ENCODE measurements at places on chromosomes 16 and 17.

DNA sequence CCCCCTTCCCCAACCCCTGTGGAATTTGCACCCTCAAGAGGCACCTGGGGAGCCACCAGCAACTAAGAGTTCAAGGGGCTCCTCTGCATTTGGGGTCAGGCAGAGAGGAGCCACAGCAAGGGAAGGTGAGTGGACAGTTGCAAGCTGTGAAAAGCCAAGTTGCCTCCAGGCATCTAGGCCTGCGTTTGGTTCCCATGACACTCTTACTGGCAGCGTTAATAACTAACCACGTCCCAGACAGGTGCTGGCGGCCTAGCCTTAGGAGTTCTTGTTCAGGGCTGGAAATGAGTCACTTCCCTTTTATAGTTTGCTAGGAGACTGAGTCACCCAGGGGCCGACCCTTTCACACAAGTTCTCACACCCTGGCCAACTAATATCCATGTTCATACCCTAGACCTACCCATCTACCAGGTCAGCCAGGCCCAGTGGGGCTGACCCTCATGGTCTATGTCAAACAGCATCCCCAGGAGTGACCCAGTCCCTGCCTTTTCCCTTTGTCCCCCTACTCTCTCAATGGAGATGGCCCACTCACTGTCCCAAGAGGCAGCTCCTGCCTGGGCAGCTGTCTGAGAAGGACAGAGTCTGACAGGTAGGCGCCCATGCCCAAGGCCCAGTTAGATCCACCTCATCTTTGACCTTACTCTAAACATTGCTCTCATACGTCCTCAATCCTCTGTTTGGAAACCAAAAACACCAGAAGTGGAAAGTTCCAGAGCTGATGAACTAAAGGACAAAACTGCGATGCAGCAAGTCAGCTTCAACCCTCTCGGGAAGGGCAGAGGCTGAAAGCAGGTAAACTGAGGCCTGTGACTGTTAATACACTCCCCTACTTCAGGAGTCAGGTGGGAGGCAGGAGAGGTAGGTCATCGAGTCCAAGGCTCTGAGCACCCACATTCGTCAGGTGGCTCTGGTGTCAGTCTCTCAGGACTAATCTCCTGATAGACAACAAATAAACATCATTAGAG, 300.6 kb downstream of the SOX9 start:
- peak; percentile 99 for DNase-seq

DNA sequence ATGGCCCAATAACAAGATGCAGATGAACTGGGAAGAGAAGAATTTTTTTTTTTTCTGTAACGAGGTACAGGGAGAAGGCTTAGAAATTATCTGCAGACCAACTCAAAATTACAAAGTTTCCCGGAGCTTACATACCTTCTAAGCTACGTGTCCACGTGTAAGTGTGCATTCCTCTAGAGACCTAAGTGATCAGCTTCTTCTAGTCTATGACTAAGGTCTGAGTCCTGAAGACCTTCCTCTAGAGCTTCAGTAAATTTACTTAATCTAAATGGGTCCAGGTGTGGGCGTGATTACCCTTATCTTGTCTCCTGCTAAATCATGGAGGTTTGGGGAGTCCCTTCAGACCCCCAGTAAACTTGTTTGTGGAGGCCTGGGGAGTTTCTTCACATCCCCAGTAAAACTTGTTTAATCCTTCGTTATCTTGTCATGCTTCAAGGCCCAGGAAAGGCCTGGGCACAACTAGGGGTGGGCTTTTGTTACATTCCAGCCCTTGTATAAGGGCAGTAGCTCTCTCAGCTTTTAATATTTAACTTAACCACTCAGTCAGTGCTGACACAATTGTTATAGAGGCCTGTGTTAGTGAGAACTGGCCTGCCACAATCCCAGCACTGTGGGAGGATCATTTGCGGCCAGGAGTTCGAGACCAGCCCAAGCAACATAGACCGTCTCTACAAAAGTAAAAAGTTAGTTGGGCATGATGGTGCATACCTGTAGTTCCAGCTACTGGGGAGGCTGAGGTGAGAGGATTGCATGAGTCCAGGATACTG, 342.3 kb downstream of the SNX29 start:
- no peak for DNase-seq

DNA sequence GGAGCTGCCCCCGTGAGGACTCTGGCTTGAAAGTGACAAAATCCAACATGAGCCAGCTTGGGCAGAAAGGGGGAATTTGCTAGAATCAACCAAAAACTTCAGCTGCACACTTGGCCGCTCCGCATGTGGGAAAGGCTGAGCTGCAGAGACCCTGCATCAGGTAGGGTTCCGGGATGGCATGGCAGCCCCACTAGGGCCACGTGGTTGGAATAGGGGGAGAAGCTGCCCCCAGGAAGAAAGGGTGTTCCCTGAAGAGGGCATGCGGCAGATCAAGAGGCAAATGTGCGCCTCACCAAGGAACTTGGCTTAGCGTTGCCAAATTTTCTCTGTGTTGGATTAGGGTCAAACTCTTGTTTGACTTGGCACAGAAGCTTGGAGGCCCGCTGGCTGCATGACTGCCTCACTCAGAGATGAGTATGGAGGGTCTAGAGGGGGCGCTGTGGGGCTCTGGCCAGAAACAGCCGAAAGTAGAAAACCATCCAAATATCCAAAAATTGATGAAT, 29.2 kb upstream of the WFIKKN2 start:
- peak; percentile 30 for DNase-seq

DNA sequence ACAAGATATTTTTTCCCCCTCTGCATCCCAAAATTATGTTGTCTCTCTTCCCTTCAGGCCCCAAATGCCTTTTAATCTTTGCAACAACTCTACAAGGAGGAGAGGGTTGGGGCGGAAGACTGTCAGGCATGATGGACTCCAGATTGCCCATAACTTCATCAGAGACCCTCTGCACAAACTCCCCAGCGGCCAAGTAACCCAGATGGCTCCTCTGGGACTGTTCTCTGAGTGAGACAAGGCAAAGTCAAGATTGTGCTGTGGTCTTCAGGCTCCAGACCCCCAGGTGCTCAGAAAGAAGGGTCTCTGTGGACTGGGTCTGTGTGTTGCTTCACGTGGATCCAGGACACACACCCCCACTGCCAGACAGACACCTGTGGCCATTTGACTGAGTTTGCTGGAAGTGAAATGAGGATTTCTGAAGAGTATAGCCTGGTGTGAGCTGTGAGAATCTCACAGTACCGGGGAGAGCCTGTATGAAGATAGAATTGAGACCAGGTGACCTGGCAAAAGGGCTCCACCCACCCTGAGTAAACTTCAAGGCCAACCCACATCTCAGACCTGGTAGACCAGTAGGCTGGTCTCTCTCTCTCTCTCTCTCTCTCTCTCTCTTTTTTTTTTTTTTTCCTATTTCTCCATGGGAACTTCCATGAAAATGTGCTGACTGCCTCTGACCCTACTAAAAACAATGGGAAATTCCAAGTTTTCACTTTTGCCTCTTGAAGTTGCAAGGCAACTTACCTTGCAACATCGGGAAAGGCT, 354.1 kb downstream of the SOX9 start:
- no peak for DNase-seq

DNA sequence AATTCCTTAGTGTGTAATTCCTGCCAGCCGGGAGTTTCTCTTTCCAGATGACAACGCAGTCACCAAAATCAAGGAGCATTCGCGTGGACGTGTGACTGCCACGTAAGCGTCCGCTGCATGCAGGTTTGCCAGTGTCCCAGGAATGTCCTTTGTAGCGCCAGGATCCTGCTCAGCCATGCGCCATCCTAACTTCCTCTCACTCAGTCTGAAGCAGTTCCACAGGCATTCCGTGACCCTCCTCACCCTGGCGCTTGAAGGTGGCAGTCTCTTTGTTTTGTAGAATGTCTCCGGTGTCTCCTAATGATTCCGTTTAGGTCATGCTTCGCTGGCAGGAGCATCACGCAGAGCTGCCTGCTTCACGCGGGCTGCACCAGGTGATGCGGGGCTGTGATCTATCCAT, 88.6 kb downstream of the RPTOR start:
- DNase-seq: no peak

DNA sequence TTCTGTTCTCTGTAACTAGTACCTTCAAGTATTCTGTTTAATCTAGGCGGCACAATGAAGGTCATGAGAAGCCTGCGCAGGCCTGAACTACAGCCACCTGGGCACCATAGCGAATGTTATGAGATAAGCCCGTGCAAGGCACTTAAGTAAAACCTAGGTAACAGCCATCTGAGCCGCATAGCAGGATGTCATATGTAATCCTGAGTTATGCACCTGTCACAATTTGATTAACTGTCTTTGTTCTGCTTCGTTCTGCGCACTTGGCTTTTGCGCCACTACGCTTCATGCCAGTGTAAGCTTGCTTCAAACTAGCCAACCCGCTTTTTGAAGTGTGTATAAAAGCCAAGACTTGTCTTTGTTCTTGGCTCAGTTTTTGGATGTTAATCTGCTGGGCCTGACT, 449.8 kb downstream of the KCNJ18 start:
- DNase-seq: no peak

DNA sequence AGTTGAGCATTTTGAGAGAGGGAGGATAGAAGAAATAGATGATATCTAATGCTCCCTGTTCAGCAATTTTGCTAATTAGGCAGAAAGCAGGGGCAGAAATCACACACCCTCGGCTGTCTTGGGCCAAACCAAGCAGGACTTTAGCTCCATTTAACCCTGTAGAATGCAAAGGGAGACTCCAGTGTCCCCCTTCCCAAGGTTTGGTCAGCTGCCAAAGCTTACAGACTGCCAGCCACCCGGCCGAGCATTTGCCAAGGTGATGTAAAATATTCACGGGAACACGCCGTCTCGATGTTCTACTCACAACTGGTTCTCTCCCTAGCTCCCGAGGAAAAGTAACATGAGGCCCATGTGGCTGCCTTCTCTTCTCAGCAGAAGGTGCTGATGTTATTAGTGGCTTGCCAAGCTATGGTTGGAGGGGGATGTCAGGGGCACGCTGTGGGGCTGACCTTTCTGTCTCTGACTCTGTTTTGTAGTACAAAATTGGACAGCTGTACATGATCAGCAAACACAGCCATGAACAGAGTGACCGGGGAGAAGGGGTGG, 155.3 kb downstream of the PITPNC1 start:
- DNase-seq: no peak

- no peak for DNase-seq
Observed at GRCh38 chr17:50148226-50149090, 2.0 kb downstream of the PPP1R9B start.

DNA sequence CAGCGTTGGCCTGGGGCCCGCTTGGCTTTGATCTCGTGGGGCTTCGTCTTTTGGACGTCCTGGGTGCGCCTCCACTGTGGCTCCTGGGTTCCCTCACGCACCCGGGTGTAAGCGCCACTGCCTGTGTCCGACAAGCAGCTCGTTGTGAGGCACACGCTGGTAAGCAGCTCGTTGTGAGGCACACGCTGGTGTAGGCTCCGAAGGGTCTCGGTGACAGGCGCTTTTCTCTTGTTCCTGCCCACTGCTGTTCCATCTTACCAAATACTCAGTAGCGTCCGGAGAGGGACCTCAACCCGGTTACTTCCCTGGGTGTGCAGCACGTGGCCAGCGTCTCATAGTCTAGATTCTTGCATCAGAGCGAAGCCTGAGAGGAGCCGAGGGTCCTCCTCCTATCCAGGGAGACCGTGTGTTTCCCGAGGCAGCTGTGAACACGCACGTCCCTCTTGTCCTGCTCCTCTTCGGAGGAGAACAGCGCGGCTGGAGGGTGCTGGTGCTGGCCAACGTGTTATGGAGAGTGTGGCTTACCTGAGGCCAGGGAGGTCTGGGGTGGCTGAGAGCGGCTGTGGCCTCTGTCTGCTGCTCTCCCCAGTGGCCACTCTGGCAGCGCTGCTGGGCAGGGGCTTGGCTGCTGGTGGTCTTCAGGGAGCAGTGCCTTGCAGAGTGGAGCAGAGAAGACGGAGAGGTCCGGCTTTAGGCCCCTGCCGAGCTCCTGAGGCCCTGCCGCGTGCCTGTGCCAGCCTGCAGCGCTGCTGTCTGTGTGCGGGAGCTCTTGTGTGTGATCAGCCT, 32.1 kb upstream of the ZNF750 start:
- DNase-seq: no peak

- no peak for DNase-seq
Observed at GRCh38 chr17:67403065-67403464, 26.0 kb downstream of the PITPNC1 start.

- no peak for DNase-seq
Observed at GRCh38 chr16:85446951-85447692, 166.0 kb upstream of the GSE1 start.

GRCh38 chr17:75652934-75653549, 13.9 kb downstream of the RECQL5 start:
- peak; percentile 28 for DNase-seq

DNA sequence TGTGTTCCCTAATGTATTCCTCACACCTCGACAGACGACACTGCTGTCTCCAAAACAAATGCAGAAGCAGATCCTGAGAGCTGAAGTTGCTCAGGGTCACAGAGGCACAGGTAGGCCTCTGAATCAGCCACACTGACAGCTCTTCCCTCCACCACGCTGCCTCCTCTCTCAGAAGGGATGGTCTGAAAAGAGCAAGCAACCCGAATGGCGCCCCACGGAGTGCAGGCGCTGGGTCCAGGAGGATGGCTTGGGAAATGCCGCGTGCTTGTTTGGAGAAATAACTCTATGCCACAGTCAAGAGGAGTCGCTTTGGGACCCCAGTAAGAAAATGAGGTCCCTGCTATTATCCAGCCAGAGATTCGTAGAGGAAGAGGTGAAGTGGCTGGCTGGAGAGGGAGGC, 15.9 kb downstream of the CYB561 start:
- DNase-seq: no peak

Data from iris pigment epithelial cell (primary cell).